GM23338 (cell line): ENCODE measurements at places on chromosomes 12 and 14.

GRCh38 chr12:122030424-122031035, 8.8 kb downstream of the BCL7A start:
- no peak for DNase-seq

DNA sequence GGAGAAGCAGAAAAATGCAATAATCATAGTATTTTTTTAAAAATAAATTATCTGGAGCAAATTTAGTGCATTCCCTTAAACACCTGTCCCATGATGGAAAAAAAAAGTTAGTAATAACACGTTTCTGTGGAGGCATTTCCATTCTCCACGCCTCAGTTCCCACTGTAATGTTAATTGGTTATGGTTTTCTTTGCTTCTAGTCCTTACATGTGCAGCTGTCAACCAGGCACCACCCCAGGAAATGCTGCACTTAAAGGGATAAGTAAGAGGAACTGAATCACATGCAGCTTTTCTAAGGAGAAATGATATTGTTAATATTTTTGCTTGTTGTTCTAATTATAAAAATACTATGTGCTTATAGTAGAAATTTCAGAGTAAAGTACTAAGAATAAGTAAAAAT, 240.3 kb downstream of the ZFP36L1 start:
- no peak for DNase-seq

GRCh38 chr14:55243813-55244212, 27.4 kb upstream of the FBXO34 start:
- DNase-seq, result no peak

DNA sequence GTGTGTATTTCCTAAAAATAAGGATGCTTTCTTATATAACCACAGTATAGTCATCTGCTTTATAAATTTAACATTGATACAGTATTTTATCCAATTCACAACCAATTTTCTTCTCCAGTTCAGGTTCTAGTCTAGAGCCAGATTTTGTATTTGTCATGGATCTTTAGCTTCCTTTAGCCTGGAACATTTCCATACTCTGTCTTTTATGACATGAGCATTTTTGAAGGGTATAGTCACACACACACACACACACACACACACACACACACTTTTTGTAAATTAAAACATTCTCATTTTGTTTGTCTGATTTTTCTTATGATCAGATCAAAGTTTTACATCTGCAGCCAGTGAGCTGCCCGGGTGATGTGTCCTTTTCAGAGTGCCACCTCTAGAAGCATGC, 25.4 kb downstream of the CGRRF1 start:
- DNase-seq, result no peak

DNA sequence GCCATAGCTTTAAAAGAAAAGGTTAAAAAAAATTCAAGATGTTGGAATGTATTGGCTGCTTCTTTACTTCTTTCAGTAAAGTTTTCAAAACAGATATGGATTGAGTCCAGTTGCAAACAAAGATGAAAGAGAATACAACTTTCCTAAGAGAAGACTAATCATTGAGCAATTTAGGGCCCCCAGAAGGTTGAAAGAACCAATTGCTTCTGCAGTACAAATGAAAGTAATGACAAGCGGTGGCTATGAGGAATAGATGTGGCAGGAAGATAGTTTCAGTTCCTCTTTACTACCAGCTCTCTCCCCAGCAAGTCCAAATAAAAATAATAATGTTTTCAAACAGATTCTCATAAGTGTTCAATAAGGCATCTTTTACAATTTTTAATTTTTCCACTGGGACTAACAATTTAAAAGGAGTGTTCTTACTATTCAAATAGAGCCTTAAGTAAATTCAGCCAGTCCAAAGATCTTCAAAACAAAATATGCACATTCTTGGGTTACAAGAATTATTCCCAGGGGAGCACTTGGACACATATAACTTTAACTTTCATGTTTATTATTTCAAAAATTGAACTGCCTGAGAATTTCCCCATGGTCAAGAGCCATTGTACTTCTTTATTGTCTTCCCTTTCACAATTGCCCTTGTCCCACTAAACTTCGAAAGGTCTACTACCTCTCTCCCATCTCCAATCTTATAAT, 62.3 kb upstream of the PPP1R12A start:
- no peak for DNase-seq

- DNase-seq, result no peak
Measured at GRCh38 chr14:68790644-68791077, 2.2 kb downstream of the ZFP36L1 start.

GRCh38 chr12:131455581-131456110, 255.2 kb upstream of the SFSWAP start:
- DNase-seq, result no peak
